ENCODE measurements at places on chromosomes 16 and 17. TPM values are rescaled to one million over a fixed set of nuclear protein-coding genes. Genes with fewer than 3 reads are reported as not detected.

GPRC5B gene
- 10.3 TPM for total RNA-seq

DNAH9 gene
- 1.7 TPM for total RNA-seq

FOXC2 gene
- not detected for total RNA-seq

CDH3 gene
- total RNA-seq = 196 TPM

ZMYND15 gene
- 0.46 TPM for total RNA-seq

ZG16B gene
- total RNA-seq = not detected

ZP2 gene
- total RNA-seq = not detected

FGF11 gene
- total RNA-seq = under 0.01 TPM

CA5A gene
- total RNA-seq = not detected

CPNE7 gene
- total RNA-seq = 7.2 TPM

FLII gene
- total RNA-seq = 165 TPM

PYY gene
- not detected for total RNA-seq

SEPTIN12 gene
- not detected for total RNA-seq

SPN gene
- not detected for total RNA-seq

SOX15 gene
- not detected for total RNA-seq

EVI2A gene
- total RNA-seq = 5.8 TPM

SPNS2 gene
- not detected for total RNA-seq
